ENCODE measurements at places on chromosomes 6 and 20.

GRCh38 chr20:38612751-38613515, 11.3 kb downstream of the ARHGAP40 start:
- DNase-seq, result no peak

DNA sequence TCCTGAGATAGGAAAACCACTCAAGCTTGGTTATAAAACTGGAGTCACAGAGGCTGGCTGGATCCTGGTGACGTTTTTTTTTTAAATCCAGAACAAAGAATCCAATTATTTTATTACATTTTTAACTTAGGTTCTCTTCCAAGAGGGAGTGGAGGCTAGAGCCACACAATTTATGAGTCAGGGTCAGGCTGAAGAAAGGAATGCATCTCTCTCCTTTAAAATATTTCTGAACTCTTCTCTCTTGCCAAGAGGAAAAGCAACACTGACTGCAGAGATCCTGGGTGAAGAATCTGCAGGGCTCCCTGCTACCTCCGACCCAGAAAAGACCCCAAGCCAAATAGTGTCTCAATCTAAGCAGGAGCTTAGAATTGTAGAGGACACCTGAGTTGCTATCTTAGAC, 88.5 kb upstream of the SSTR4 start:
- peak; percentile 21 for DNase-seq

DNA sequence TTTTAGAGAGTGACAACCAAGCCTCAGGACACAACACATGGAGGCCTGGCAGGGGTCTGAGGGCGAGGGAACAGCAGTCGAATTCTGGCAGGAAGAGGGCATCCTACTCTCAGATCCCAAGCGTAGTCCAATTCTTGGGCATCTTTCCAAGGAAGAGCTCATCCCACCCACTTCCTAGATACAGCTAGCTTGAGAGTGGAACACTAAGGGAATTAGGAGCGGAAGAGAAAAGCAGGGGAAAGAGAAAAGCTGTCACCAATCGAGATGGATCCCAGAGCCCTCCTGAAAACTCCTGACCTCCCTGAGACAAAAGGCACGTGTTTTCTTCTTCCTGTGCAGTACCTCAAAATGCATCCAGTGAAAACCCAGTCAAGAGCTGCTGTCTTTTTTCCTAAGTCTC, 67.1 kb downstream of the GFOD1 start:
- DNase-seq, result no peak

- DNase-seq, result no peak
Measured at GRCh38 chr6:120960761-120961160, 373.5 kb downstream of the TBC1D32 start.

- no peak for DNase-seq
Measured at GRCh38 chr6:142266060-142266459, 35.7 kb upstream of the ADGRG6 start.
